ENCODE measurements at places on chromosomes 1 and 21. TPM values are rescaled to one million over a fixed set of nuclear protein-coding genes. Genes with fewer than 3 reads are reported as not detected.

GRCh38 chr1:94544706-94545490 lies 3.3 kb upstream of the F3 start:
- no peak for DNase-seq

Gene LGR6
- total RNA-seq = 4.1 TPM

Gene ENO1
- 1,164 TPM for total RNA-seq

Gene SLC22A15
- total RNA-seq = 9.8 TPM

- DNase-seq = no peak
These were observed 10.9 kb upstream of the CCT8 start for GRCh38 chr21:29084372-29084771.

Gene NR1I3
- total RNA-seq = not detected

DNA sequence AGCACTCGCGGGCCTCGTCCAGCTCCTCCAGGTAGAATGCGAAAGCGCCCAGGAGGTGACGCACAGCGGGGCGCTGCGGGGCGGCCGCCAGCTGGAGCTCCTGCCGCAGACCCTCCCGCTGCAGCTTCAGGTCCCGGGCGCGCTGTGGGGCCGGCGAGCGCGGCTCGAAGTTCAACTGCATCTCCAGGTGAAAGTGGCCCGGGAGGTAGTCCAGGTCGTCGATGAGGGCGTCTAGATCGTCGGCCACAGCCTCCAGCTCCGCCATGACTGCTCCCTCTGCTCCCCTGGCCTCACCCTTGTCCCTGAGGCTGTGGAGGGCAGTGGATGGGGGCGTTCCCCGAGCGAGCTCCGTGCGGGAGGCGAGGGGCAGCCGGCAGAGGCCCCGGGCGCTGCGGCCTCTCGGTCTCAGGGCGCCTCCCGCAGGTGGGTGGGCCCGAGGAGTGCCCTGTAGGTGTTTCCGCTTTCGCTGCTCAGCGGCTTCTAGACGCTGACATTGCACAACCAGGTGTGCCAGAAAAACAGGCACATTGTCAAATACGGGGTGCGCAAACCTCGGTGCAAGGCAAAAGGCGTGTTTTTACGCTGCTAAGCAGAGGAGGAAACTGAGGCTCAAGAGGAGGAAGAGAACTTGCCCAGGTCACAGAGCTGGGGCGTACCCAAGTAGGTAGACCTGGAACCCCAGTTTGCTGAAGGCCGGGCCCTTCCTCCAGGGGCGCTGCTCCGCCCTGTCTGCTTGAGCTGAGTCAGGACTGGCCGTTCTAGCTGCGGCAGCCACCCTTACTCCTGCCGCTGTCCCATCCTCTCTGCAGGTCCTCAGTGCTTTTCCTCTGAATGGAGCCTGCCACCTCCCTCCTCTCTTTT lies at the start of gene TTC22:
Gene TTC22 (minus strand): TSS at position 425 of the 861 bp plus-strand sequence. CDS start 160 bp downstream, at position 265.
- DNase-seq = peak; percentile 88
